RCC 7860 (cell line): ENCODE measurements at places on chromosomes 3 and 15.

GRCh38 chr15:73800662-73801345, 47.7 kb upstream of the INSYN1 start:
- DNase-seq = peak; percentile 44

- DNase-seq = no peak
Observed at GRCh38 chr3:129187857-129188256, 4.2 kb upstream of the CNBP start.

DNA sequence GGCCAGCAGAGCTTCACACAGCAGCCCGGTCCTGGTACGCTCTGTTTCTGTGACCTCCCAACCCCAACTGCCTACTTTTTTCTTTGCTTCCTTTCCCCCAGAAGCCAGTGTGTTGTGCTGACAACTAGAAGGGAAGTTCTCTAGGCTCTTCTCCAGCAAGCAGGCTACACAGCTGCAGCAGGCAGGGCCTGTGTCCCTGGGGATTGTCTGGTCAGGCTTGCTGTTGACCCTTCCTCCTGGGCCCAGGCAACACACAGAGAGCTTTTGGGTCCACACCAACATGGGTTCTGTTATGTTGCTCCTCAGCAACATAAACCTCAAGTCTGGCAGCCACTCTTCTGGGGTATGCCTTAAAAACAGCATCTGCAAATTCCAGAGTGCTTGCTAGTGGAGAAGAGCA, 36.2 kb upstream of the TSPAN3 start:
- no peak for DNase-seq

DNA sequence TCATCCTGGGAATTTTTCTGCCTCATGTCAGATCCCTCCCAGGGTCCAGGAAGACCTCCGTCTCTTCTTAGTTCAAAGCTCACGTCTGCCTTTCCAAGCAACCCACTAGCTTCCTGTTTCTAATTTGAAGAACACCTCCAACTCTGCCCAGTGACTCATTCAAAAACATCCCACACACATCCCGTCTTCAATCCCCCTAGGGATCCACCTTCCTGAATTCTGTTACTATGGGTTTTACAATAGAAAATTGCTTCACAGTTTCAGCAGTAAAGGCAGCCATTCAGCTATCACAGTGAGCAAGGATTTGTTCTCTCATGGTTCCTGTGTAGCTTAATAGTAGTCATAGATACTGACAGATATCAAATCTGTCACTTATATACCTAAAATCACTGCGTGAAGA, 308.3 kb upstream of the CCDC54 start:
- peak; percentile 45 for DNase-seq

GRCh38 chr15:30023798-30024295, 58.9 kb upstream of the GOLGA8J start:
- DNase-seq = no peak

DNA sequence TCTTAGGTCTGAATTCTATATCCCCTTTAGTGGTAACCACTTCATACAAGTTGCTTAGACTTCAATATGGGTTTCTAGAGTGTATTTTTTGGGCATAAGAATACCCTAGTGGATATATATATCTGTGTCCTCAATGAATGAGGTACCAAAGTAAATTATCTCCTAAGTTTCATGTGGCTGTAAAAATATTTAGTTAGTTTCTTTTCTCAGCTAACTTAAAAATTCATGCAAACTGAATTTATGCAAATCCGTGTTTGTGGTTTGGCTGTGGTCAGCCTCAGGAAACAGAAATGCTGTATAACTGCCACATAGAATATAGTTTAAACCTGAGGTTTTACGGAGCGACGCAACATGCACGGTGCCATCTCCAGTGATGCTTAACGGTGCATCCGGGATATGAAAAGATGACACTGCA, 80.3 kb downstream of the PEX5L start:
- DNase-seq = peak; percentile 62
